ENCODE measurements at places on chromosomes 5 and 9.

GRCh38 chr9:26163931-26164330 is 485.7 kb upstream of the TUSC1 start:
- no peak for DNase-seq

DNA sequence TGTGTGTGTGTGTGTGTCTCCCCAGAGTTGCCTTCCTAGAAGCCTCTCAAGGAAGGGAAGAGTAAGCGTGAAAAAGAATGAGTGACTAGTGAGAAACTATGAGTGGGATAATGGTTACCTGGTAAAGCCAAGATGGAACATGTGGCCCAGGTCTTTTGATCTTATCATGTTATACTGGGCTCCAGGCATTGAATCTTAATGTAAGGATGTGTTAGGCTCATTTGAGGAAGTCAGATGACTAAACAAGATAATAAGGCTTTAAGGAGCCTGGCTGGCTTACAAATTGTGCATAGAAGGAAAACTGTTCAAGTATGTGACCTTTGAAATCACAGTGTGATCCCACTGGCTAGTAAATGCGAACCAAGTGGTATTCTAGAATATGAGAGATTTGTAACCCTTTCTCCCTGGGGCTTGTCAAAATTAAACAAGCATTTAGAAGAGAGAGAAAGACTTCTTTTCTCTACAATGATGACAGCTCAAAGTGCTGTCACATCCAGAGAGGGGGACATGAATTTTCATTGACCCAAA is 29.9 kb upstream of the HMHB1 start:
- no peak for DNase-seq

GRCh38 chr5:78287833-78288232 is 6.7 kb downstream of the AP3B1 start:
- no peak for DNase-seq

DNA sequence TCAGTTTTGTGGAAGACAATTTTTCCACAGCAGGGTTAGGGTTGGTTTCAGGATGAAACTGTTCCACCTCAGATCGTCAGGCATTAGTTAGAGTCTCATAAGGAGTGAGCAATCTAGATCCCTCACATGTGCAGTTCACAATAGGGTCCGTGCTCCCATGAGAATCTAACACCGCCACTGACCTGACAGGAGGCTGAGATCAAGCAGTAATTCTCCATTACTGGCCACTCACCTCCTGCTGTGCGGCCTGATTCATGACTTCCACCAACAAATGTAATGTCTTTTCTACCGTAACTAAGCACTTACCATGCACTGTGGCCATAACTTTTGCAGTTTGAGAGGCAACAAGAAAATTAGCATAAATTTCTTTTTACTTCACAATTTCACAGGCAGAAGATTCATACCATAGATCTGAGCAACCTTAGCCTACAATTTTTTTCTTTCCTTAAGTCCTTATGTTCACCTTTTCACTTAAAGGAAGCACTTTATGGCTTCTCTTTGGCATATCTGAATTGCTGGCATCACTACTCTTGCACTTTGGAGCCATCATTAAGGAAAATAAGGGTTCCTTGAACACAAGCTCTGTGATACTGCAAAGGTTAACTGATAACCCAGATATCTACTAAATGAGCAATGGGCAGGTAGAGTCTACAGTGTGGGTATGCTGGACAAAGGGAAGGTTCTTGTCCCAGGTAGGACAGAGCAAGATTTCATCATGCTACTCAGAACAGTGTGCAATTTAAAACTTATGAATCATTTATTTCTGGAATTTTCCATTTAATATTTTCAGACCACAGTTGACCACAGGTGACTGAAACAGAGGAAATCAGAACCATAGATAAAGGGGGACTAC is 83.0 kb upstream of the IFNK start:
- no peak for DNase-seq

DNA sequence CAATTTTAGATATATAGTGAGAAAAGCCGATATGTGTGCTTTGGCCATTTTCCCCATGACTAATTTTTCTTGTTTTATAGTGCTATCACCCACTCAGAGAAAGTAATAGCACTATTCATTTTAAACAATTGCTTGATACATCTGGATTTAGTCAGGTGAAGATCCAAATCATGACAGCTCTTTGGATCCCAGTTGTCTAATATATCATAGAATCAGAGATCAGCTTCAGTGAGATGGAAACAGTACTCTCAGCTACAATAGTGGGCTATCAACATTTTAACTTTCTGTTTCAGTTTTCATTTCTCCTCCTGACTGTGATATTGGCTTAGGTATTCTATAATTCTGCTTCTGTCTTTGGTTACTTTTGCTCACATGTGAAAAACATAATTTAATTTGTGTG is 38.7 kb downstream of the VCAN start:
- DNase-seq: no peak

GRCh38 chr5:16920109-16920816 is 15.8 kb downstream of the MYO10 start:
- DNase-seq: no peak

- peak; percentile 5 for DNase-seq
Observed at GRCh38 chr9:95808011-95808410, 67.5 kb upstream of the ERCC6L2 start.

DNA sequence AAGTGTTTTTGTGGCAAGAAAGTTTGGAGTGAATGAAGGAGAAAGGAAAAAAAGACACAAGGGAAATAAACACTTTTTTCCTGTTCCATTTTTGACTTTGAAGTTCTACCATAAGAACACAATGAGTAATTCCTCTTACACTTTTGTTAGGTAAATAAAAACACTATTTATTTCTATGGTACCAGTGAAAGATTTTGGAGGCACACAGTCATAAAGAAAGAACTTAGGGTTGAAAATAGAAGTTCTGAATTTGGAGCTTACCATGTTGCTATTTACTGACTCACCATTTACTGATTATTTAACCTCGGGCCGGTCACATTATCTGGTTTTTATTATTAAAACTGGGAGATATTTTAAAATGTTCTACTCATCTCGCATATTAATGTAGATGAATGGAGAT is 367.8 kb downstream of the TLE1 start:
- no peak for DNase-seq

GRCh38 chr5:94499806-94500205 is 118.6 kb downstream of the KIAA0825 start:
- DNase-seq: no peak

- DNase-seq: peak; percentile 38
Observed at GRCh38 chr9:6811436-6811835, 53.7 kb downstream of the KDM4C start.

- no peak for DNase-seq
Observed at GRCh38 chr9:87006956-87007355, 59.6 kb upstream of the GAS1 start.

DNA sequence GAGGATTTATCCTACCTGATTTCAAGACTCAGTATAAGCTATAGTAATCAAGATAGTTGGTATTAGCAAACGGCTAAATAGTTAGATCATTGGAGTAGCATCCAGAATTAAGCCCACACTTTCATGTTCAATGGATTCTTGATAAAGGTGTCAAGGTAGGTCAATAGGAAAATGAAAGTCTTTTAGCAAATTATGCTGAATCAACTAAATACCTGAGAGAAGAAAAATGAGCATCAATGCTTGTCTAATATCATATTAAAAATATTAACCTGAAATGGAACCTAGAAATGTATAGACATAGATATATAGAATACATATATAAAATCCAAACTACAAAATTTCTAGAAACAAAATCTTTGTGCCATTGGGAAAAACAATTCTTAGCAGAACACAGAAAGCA is 685.6 kb downstream of the DTWD2 start:
- no peak for DNase-seq

GRCh38 chr5:57511321-57511720 is 28.7 kb upstream of the ACTBL2 start:
- DNase-seq: no peak

- no peak for DNase-seq
Observed at GRCh38 chr5:56100439-56101176, 105.8 kb upstream of the IL6ST start.

GRCh38 chr5:20604992-20605391 is 617.0 kb upstream of the CDH18 start:
- DNase-seq: no peak

- no peak for DNase-seq
Observed at GRCh38 chr9:136092353-136092650, 2.8 kb downstream of the NACC2 start.

DNA sequence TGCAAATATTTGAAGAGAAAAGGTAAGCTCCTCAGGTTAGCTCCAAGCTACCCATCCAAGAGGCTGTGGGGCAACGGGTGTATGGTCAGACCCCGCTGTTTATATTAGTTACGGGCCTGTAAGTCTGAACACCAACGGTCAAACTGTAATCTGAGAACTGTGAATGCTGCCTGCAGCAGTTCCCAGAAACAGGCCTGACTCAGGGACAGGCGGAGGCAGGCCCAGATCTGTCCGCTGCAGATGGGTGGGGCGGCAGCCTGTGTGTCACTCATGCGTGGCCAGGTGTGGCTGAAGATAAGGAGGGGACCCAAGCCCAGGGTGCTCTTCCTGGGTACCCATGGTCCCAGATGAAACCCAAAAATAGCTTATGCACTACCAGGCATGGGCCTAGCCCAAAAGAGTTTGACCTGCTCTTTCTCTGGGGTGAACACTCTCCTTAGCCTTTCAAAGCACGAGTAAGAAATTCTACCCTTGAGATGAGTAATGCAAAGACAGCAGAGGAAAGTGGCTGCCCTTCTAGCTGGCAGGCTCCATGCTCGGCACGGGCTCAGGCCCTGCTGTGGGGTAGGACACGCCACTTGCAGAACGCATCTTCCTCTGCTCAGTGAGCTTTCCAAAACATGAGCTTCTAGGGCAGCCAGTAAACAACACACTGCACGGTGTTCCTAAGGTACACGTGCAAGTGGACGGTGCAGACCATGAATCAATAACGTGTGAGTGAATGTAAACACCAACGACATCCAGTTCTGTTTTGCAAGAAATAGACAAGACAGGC is 9.1 kb downstream of the UBAC1 start:
- DNase-seq: no peak

GRCh38 chr9:31520301-31521085 is 864.0 kb upstream of the ACO1 start:
- no peak for DNase-seq

- DNase-seq: peak; percentile 59
Observed at GRCh38 chr9:69674112-69674685, 2.0 kb upstream of the APBA1 start.

DNA sequence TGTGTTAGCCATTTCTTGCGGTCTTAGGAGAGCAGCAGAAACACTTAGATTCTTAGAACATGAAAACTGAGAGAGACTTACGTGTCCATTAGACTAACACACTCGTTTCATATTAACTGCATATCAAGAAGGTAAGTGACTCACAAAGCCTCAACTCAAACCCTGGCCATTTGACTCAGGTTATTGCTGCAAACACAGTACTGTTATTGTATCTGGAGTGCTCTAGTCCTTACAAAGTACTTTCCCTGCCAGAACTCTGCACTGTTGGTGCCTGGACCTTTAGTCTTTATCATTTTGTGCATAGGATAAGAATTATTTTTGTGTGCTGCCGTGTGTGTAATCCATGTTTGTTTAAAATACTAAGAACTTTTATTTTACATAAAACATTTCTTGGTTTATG is 155.7 kb downstream of the FBXL7 start:
- DNase-seq: no peak

DNA sequence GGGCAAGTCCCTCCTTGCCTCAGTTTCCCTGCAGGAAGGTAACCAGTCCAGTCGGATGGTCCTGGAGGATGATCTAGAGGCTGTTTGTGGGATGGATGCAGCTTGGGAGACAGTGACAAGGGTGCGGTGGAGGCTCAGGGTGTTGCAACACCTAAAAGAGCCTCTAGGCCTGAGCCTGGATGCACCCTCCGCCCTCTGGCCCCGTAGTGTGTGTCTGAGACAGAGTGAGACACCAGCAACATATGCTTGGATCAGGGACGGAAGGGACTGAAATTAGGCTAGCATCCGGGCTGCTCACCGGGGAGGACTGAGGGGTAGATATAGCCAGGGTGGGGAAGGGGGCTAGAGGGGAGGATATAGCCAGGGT is 1.1 kb downstream of the CRAT start:
- no peak for DNase-seq

- DNase-seq: no peak
Observed at GRCh38 chr5:160039810-160040470, 31.0 kb downstream of the TTC1 start.

- no peak for DNase-seq
Observed at GRCh38 chr9:137220317-137221094, 1.5 kb downstream of the RNF208 start.

- no peak for DNase-seq
Observed at GRCh38 chr5:171615705-171616640, 169.6 kb upstream of the SMIM23 start.

GRCh38 chr9:31445960-31446359 is 938.5 kb upstream of the ACO1 start:
- DNase-seq: no peak

- DNase-seq: no peak
Observed at GRCh38 chr5:168282120-168282519, 9.3 kb upstream of the WWC1 start.

DNA sequence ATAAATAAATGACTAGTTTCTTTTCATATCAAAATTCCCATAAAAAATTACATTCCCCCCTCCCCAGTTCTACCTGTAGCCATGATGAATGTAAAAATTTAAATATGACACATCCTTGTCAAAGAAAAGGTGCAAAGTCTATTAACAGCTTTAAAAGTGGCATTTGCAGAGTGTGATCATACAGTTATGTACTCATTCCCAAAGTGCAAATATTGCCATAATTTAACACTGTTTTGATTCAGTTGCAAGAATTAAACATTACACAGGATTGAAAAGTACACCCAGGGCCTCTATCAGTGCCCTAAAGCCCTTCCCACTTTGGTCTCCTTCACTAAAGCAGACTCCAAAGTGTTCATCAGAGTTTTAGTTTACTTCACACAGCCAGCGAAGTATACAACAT is 51.8 kb downstream of the RNF145 start:
- DNase-seq: no peak

GRCh38 chr9:35967042-35967441 is 9.1 kb upstream of the OR2S2 start:
- DNase-seq: peak; percentile 69

DNA sequence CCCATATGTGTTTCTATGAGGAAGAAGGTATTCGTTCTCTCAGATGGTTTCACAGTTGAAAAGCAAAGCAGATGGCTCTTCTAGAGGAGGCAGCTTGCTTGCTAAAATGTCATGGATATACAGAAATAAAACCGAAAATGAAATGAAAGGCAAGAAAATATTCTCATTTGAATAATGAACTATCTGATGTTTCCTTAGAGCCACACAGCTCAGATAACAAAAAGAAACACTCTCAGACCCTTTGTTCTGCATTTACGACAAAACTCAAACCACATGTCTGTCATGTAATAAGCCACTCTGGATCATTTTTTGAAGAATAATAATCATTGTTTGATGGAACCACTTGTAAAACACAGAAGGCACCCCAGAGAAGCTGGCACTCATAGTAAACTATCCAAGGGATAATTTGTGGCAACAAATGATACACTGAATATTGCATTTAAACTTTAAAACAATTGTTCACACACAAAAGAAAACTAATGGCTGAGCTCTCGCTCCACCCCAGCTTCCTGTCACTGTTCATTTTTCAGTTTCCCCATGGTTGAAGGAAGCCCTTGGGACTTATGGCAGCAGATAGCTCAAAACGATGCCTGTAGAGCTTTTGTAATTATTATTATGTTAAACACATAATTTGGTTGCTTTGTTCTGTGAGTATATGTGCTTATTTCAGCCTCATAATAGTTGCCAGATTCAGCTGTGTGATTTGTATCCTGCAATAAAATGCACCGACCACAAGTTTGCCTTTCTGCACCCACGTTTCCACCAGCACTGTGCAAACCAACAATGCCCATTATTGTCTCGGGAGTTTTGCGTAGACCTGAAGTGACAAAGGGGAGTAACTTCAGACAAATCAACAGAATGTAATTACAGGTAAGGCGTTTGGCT is 256.0 kb downstream of the TMEM167A start:
- DNase-seq: peak; percentile 64

All from COR-L47 (cell line).